ENCODE measurements at places on chromosomes 7 and 10.

DNA sequence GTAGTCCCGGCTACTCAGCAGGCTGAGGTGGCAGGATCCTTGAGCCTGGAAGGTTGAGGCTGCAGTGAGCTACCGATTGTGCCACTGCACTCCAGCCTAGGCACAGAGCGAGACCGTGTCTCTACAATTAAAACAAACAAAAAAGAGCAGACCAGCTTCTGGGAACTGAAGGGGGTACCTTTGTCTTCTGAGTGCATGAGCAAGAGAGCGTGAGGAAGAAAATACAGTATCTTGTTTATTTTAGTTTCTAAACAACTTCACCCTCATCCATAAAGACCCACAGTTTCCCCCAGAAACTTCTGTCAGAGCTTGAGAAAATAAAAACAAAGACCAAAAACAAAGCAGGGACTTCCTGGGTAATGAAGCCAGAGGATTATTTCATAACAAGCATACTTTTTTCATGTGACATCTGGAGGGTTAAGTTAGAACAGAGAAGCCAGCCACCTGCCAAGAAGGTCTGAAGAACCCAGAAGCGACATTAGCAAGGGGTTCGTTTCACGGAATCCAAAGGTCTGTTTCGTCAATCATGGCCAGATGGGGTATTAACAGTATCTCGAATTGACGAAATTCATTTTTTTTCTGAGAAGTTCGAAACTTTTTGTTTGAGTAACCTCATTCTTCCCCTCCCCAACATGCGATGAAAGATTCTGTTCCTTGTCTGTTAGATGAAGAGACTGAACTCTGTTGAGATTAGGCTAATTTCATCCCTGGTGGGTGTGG is 10.2 kb upstream of the IL2RA start:
- DNase-seq, result no peak

GRCh38 chr10:31483546-31483945 is 164.5 kb downstream of the ZEB1 start:
- DNase-seq, result no peak

DNA sequence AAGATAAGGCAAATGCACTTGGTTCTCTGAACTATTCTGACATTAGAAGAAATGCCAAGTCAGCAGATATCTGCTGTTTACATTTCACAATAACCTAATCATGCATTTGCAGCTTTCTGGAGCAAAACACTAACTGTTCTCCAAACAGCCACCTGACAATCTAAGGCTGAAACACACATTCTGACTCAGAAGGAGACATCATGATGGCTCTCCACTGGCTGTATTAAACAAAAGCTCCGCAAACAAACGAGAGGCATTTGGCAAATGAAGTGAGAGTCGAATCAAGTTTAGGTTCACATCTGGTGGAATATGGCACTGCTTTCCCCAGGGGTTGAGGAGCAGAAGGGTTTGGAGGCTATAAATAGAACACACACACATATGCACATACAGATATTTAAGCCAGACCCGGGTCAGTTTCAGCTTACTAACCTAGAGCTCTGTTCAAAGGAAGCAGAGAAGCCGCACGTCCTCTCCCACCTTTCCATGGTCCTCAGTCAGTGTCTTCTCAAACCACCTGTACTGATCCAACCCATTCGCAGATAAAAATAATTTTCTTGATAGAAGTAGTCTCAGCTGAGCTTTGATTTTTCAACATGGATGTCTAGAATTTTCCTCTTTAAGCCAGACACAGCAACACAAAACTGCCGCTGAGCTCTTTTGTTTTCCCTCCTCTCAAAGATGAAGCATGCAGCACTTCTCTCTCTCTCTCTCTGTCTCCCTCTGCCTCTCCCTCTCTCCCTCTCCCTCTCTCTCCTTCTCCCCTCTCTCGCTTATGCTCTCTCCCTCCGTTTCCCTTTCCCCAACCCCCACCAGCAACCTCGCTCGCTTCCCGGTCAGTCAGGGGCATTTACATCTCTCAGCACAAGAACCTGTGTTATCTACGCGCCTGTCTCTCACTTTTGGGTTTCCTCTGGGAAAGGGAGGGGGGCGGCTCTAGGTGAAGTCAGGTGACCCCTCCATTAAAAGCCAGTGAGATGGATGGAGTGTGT is 682.8 kb downstream of the MAGI2 start:
- peak; percentile 29 for DNase-seq

GRCh38 chr7:94431176-94431575 is 36.5 kb downstream of the COL1A2 start:
- no peak for DNase-seq

GRCh38 chr7:151120896-151121295 is 34.6 kb downstream of the AGAP3 start:
- DNase-seq, result no peak

GRCh38 chr10:84842593-84842992 is 514.2 kb downstream of the CCSER2 start:
- no peak for DNase-seq

DNA sequence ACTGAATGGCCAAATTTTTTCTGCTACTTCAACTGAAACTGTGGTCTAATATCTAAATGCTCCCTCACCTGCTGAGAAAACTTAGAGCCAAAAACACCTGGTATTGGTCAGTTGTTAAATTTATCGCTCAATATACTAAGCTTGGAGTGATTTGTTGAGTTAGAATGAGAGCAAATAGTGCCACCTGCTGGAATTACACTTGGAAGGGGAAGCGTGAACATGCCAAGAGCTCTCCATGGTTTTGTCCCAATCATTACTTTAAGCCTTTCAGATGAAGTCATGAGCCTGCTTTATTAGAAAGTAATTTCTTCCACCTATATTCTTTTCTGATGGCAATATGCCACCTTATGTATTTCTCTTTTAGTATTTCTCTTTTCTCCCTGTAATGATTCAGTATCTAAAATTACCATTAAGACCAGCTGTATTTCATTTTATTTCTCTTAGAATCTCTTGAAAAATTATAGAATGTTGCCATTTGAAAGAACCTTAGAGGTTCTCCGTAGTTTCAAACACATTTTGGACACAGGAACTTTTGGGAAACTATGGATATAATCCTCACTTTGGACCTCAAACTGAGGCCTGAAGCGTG is 447.8 kb upstream of the C7orf33 start:
- DNase-seq, result no peak

- DNase-seq, result no peak
Measured at GRCh38 chr10:131514454-131514853, 202.9 kb upstream of the TCERG1L start.

- no peak for DNase-seq
Measured at GRCh38 chr7:4159761-4160554, 522.1 kb upstream of the FOXK1 start.

- DNase-seq, result no peak
Measured at GRCh38 chr7:155692317-155692716, 47.9 kb downstream of the RBM33 start.

DNA sequence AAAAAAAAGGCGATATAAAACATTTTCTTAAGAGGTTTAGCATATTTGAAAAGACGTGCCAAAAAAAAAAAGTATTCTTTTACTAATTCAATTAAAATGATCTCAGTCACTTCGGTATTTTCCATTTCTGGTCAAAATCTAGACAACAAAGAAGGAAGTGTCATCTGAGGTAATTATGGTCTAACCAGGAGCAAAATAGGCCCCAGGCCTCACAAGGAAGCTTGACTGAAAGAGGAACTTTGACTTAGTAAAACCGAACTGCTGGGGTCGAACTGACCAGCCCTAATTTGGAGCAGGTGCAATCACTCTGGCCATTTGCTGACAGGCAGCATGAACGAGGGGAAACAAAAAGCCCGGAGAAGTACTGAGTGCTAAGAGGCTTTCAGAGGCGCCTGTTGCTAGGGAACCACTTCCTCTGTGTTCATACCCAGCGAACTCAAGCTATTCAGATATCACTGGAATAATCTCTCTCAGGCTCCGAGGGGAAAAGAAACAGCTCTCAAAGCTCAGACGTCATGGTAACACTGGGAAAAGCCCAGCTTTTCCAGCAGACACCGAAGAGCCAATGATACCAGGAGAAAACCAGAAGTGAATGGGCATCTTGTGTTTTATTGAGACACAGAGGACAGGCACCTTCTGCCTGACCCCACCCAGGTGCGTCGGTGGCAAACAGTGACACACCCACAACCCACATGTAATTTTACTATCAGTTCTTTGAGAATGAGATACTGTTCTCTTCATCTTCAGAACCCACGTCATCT is 126.5 kb downstream of the FAM107B start:
- DNase-seq, result no peak

- peak; percentile 41 for DNase-seq
Measured at GRCh38 chr10:76303682-76304316, 872.4 kb downstream of the LRMDA start.

GRCh38 chr7:14197280-14197679 is 207.8 kb upstream of the ETV1 start:
- DNase-seq, result no peak

- DNase-seq, result no peak
Measured at GRCh38 chr7:50497068-50497642, 47.0 kb upstream of the FIGNL1 start.

DNA sequence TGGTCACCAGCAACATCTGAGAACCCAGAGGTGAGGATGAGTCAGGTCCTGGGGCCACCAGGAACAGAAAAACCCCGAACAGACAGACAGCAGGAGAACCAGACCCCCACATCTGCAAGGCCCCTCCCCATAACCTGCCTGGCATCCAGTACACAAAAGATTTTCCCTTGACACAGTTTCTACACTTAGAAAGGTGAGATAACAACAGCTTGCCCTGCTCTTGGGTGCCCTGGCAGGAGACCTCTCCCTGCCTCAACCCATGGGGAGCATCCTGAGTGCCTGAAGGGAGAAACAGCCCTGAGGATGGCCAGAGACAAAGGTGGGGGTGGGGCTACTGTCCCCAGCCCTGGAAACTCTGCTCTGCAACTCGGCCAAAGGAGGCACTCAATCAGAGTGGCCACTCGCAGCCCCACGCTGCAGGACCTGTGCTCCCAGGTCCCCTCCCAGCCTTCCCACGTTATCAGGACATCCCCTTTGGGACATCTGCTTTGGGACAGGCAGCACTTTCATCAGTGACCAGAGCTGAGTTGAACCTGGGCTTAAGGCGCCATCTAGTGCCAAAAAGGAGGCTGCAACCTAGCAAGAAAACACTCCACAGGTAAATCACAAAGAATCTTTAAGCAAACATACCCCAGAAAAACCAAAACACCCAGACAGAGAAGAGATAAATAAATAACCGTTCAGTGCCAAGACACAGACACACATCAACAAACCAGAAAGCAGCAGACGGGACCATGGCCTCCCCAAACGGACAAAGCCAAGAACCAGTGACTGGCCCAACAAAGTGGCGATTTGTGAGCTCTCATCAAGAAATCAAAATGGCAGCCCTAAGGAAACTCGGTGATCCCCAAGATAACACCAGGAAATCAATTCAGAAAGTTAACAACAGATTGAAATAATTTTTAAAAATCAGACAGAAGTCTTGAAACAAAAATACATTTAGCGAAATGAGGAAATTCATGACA is 233.7 kb downstream of the PTPRN2 start:
- peak; percentile 81 for DNase-seq

- DNase-seq, result no peak
Measured at GRCh38 chr10:124138883-124139348, 45.5 kb upstream of the CHST15 start.

DNA sequence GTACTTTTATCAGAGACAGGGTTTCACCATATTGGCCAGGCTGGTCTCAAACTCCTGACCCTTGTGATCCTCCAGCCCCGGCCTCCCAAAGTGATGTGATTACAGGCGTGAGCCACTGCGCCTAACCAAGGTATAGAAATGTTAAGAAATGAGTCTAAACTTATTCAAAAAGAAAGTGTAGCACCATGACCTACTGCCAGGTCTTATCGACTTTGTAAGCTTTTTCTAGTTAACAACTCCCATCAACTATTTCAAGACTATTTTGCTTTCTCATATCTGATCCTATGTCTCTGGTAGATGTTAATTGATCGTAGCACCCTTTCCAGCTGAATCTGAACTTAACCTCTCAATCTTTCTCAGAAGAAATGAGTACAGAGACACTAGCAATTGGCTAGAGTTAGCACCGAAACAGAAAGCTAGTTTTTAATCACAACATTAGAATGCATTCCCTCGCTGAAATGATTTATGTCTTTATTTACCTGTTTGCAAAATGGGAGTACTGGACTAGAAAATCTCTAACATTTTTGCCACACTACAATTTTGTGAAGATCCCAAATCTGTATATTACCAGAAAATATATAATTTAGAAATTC is 114.0 kb upstream of the HGF start:
- DNase-seq, result no peak

- no peak for DNase-seq
Measured at GRCh38 chr7:99901581-99901980, 17.7 kb downstream of the TRIM4 start.

- DNase-seq, result no peak
Measured at GRCh38 chr10:46098386-46098785, 52.3 kb upstream of the MSMB start.

GRCh38 chr10:17344206-17344605 is 110.2 kb downstream of the ST8SIA6 start:
- no peak for DNase-seq

DNA sequence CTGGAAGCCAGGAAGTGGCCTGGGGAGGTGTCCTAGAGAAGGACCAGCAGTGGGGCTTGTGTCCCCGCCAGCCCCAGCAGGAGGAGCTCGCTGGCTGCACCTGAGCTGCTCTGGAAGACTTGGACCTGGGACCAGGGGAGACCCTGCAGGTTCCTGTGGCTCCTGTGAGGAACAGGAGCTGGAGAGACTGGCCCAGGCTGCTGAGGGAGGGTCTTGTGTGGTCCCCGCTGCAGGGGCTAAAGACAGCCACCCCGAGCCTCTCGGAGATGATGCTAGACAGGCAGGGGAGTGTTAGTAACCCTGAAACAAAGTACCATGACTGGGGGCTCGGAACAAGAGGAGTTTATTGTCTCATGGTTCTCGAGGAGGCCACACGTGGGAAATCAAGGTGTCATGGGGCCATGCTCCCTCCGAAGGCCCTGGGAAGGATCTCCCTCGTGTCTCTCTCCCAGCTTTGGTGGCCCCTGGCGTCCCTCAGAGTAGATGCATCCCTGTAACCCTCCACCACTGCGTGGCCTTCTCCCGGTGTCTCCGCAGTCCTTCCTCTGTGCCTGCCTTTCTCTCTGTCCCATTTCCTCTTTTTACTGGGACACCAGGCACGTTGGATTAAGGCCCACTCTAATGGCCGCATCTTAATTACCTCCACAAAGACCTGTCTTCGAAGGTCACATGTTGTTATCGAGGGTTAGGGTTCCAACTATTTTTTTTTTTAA is 348.4 kb downstream of the GLRX3 start:
- no peak for DNase-seq

- DNase-seq, result no peak
Measured at GRCh38 chr10:110269374-110270318, 35.1 kb downstream of the SMNDC1 start.

- DNase-seq, result no peak
Measured at GRCh38 chr10:107611115-107611514, 446.6 kb upstream of the SORCS1 start.

GRCh38 chr10:86855513-86855912 is 99.1 kb downstream of the BMPR1A start:
- no peak for DNase-seq

DNA sequence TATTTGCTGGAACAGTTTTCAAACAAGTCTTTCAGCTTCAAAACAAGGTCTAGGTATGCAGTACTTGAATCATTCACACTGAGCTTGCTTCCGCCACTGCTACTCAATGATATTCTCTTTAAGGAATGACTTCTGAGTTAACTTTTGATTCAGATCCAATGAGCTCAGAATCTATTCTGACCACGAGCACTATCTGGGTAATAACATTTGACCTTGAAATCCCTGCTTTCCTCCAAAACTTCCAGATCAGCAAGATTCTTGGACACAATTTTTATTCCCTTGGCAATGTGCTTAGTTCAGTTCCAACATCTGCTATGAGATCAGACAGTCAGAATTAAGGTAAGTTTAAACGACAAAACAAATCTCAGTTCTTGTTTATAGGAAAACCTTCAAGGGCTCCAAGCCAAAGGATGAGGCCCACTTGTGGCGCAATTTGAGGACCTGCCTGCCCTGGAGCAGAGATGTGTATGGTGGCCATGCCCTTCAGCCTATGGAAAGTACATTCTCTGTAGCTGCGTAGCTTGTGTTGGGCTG is 87.2 kb downstream of the RNF216 start:
- no peak for DNase-seq

All from H1 (cell line).